ENCODE measurements at places on chromosomes 13 and 19.

GRCh38 chr13:40503966-40504591 is 162.4 kb downstream of the FOXO1 start:
- DNase-seq: no peak

- DNase-seq: no peak
Observed at GRCh38 chr13:97274829-97275649, 52.9 kb downstream of the MBNL2 start.

DNA sequence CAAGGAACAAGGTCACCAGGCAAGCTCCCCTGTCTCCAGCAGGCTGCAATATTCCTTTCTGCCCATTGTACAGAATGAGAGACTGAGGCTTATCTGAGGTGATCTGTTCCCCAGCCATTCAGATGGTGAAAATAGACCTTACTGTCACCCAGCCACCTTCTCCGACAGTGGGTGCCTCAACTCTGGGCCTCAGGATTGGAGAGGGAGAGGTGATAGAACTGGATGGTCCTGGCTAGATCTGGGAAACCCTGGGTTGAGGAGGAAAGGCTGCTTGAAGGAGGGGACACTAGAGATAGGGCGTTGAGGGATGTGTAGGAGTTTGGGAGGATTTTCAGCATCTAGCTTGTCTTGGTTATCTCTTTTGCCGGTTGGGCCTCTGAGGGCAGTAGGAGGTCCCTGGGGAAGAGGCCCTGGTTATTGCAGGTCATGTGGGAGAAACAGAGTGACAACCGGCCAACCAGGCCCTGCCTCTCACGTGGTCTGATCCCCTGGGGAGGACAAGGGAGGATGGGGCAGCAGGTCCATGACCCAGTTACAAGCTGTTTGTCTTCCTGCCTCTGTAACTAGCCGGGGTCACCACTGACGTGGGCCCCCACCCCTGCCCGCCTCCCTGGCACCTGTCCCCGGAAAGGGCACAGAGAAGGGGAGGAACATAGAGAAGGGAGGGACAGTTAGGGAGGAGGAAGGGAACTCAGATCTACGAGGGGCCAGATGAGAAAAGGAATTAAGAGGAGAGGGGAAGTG is 8.2 kb downstream of the NFIC start:
- DNase-seq: no peak

- DNase-seq: no peak
Observed at GRCh38 chr13:34776390-34776981, 165.6 kb upstream of the NBEA start.

DNA sequence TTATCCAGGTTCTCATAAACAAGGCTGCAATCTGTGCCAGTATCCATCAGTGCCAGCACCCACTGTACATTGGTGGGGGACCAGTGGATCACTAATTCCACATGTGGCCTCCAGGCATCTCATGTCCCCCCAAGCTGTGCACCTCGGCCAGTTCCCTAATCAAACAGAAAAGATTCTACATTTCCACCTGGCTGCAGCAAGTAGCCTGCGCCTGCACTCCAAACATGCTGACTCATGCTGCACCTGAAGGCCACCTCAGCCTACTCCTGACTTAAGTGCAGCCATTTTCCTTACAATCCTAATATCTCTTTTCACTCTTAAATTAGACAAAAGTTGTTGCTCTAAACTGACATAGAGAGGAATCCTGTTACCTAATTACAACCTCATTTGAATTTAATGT is 729.4 kb upstream of the MIR17HG start:
- no peak for DNase-seq
